ENCODE measurements at places on chromosomes 7 and 10.
A peak's percentile ranks its signal among the peaks of the same experiment; 100 is the strongest.

DNA sequence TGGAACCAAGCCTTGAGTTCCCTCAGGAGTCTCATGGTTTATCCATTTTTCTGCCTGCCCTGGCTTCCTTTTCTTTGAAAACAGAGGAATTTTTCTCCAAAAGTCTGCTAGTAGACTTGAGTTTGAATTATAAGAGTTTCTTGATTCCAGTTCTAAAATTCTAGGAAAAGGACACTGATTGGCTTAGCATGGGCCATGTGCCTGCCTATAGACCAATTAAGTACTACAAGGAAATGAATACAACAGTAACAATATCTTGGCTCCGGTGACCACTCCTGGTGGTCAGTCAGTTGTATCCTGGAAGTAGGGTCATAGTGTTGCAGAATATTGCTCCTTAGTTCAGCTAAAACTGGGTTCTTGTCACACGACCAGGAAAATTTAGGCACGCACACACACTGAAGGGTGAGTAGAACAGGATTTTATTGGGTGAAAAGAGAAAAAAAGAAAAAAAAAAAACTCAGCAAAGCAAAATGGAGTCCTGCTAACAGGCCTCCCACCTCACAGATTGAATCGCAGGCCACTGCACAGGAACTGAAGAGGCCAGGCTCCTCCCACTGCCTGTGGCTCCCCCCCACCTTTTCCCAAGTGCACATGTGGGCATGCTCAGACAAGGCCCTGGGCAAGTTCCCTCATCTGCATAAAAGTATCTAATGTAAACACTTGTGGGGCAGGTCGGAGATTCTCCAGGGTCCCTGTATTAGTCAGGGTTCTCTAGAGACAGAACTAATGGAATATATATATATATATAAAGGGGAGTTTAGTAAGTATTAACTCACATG, 155.1 kb downstream of the LYZL1 start:
- peak; percentile 41 for DNase-seq

DNA sequence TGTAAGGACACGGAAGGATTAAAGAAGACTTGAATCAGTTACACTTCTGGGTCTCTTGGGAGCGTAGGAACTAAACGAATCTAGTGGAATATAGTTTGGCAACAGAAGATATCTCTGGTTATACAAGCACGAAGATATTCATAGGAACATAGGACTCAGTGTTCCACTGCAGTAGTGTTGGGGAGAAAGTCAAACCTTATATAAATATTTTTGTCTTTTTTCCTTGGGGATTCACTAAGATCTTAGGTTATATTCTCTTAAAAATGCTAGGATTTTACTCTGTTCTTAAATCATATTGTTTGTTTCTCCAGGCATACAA, 21.4 kb downstream of the PRKAR2B start:
- DNase-seq, result no peak

GRCh38 chr7:34260279-34260678, 354.9 kb downstream of the BMPER start:
- peak; percentile 93 for DNase-seq

- DNase-seq, result peak; percentile 69
Observed at GRCh38 chr7:82109288-82109687, 334.3 kb downstream of the CACNA2D1 start.

GRCh38 chr10:126063353-126063791, 167.0 kb downstream of the FANK1 start:
- DNase-seq, result peak; percentile 65

- DNase-seq, result no peak
Observed at GRCh38 chr7:5265320-5266190, 17.2 kb upstream of the SLC29A4 start.

DNA sequence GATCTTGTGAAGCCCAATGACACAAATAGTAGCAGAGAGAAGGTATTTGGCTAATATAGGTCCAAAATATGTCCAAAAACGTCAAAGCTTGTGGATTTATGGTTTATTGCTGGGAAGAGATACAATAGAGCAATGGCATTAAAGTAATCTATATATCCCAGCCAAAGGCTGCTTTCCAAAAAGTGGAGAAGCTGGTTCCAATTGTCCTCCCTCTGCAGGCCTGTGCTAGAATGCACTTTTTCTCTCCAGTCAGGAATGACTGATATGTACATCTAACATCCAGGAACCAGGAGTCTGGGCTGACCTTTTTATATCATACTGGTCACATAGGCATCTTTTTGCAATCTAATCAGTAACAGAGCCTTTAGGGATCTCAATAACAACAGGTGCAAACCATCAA, 167.1 kb upstream of the FAM3C start:
- DNase-seq, result no peak

DNA sequence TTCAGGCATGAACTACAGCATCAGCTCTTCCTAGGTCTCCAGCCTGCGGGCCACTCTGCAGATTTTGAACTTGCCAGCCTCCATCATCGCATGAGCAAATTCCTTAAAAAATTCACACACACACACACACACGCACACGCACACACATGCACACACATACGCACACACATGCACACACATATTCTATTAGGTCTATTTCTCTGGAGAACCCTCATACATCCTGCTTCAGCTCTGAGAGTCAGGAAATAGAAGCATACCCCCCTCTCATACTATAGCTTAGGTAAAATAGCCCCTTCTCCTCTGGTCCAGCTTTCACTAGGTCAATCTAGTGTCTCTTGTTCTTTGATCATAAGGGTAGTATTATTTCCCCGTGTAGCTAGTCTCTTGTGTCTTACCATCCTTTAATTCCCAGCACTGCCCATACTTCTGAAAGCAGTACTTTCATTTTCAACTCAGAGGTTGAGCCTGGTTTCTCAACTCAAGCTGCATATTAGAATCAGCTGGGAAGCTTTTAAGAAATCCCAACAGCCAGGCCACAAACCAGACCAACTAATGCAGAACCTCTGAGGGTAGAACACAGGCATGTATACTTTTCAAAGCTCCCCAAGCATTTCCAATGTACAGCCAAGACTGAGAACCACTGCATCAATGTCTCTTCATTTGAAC, 30.9 kb upstream of the ITGB8 start:
- DNase-seq, result peak; percentile 64

DNA sequence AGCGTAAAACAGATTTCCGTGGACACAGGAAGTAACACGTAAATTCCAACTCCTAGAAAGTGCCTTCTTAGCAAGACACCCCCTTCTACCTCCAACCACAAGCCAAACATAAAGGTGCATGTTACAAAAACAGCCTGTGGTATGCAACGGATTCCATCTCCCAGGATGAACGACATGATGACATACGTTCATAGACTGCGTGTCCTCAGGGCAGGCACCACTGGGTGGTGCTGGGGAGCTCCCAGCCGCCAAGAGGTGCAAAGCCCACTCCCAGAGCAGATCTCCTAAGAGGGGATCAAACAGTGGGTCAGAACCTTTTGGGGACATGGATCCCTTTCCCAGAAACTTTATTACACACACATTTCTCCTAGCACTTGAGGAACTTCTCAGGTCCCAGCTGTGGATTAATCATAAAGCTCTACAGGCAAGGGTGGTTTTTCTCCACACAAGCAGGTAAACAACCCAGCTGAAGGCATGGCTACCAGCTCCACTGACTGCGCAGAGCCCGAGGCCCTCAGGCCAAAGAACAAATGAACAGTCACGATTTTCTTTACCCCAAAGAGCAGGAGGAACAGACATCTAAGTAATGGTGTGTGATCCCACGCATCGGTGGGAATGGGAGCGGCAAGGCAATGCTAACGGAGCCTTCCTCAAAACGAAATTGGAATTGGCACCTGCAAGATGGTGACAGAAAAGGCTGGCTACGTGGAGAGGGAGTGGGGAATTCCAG, 13.8 kb downstream of the PSAP start:
- DNase-seq, result peak; percentile 55

GRCh38 chr10:102646610-102647442, 2.5 kb downstream of the TRIM8 start:
- peak; percentile 48 for DNase-seq

DNA sequence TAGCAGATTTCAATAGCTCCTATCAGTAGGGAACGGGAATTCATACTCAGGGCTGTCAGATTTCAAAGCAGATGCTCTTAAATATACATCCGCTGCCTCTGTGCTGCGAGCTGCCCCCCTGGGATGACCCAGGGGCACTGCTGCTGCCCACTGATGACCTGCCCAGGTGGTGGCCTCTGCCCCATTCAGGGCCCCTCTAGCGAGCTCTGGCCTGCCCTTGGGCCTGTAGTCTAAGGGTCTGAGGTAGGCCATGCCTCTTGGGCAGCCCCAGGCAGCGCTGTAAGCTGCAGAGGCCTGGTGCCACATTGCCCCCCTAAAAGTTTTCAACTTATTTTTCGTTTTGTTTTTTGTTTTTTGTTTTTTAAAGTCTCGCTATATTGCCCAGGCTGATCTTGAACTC, 50.6 kb upstream of the SH2B2 start:
- no peak for DNase-seq

GRCh38 chr7:36810489-36810888, 86.2 kb upstream of the AOAH start:
- no peak for DNase-seq

DNA sequence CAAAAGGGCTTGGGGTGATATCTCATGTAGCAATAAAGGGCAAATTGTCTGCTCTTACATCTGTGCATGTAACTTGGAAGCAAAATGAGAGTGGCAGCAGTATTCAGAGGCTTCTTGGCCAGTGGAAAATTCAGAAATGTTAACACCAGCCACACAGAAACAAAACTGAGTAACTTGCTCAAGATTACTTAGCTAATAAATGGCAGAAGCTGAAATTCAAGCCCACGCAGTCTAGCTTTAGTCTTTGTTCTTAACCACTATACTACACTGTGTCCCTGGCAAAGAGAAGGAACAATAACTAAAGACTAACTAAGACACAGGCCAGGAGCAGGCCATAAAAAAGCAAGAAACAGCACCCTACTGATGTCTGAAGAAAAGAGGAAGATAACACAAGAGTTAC, 185.9 kb upstream of the ASAH2 start:
- no peak for DNase-seq

GRCh38 chr7:37796138-37796775, 52.1 kb upstream of the NME8 start:
- no peak for DNase-seq

GRCh38 chr10:122171302-122172075, 99.6 kb upstream of the BTBD16 start:
- DNase-seq, result no peak

DNA sequence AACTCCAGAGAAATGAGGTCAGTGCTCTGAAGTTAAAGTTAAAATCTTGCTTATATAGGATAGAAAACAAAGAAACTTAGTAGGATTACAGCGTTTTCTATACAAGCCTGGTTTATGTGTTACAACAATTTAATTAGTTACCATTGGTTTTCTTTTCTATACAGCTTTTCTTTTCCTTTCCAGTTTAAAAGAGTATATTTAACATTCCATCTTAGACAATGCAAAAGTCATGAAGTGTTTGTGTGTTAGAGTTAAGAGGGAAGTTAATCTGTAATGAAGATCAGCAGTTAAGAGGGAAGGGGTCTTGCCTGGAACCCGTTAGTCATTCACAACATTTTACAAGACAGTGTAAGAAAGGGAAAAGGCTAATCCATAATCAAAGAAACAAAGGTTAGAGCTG, 338.3 kb downstream of the OTUD1 start:
- DNase-seq, result no peak

GRCh38 chr7:13953368-13953767, 36.1 kb downstream of the ETV1 start:
- DNase-seq, result peak; percentile 1

DNA sequence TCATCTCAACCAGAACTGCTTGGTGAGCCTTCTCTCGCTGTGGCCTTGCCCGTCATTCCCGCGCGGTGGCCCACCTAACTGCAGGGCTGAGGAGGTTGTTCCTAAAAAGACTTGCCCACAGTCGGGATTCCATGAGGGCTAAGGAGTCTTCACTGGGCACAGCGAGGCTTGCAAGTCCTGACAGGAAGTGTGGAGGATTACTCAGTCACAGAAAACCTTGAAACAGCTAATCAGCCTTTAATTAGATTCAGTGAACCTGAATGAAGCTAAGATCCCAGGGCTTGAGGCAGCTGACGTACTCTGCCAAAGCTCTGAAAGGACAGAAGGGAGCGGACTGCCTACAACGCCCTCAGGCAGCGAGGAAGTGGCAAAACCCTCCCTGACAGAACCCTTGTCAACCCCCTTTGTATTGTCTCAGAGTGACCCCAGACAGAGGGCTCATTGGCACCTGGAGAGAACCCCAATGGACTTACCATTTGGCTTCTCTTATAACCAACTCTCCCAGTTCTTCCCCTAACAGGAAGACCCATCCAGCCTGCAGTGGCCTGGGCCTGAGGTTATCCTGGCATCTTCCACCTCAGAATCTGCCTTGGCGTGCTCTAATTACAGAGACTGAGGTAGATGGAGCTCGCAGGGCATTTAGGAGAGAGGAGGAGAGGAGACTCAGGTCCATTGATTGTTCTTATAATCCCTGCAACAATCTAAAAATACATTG, 2.5 kb upstream of the LAMB4 start:
- peak; percentile 27 for DNase-seq

DNA sequence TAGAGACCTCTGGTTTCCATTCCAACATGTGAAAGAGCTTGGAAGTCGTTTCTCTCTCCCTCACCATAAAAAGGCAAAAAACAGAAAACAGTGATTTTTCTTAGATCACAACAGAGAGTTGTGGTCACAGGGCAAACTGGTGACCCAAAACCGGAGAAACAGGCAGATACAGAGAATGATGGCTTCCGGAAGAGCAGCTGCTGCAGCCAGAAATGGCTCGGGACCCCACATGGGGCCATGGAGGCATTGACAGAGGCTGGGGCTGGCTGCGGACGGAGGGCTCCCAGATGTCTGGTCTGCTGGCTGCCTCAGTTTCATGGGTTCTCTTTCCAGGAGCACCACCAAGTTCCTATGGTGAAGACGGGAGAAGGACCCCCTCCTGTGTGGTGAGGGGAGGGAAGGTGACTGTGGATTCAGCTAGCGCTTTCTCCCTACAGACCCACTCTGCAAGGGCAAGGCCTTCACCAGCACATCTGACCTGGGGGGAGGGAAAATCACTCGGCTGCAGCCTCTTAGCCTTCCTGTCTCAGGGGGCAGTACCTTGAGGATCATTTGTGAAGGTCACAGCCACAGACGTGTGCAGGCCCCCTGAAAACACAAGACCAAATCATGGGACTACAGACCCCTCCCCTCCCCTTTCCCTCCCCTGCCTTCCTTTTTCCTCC, 81.4 kb downstream of the WDR37 start:
- no peak for DNase-seq

- DNase-seq, result peak; percentile 24
Observed at GRCh38 chr7:98133621-98134303, 27.1 kb downstream of the LMTK2 start.

- no peak for DNase-seq
Observed at GRCh38 chr10:110642204-110643034, 1.7 kb upstream of the RBM20 start.

GRCh38 chr7:149245244-149245643, 5.8 kb downstream of the ZNF212 start:
- peak; percentile 24 for DNase-seq

- DNase-seq, result no peak
Observed at GRCh38 chr7:15764010-15764409, 77.5 kb upstream of the MEOX2 start.
